ENCODE measurements at places on chromosomes 4 and X.

- no peak for DNase-seq
Measured at GRCh38 chr4:121209171-121209570, 45.0 kb upstream of the TNIP3 start.

- DNase-seq = no peak
Measured at GRCh38 chr4:70589785-70590184, 2.3 kb upstream of the AMBN start.

DNA sequence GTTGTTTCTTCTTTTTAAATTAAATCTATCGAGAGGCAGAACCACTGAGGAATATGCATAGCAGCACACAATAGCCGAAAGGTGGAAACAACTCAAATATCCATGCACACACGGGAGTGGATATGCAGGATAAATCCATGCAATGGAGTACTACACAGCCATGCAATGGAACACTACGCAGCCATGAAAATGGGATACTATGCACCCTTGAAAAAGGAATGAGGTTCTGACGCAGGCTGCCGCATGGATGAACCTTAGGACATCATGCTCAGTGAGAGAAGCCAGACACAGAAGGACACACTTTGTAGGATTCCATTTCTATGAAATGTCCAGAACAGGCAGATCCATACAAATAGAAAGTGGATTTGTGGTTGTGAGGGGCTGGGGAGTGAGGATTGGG, 18.4 kb upstream of the P2RY8 start:
- DNase-seq = no peak

GRCh38 chrX:106748377-106748776, 21.9 kb downstream of the RNF128 start:
- no peak for DNase-seq

GRCh38 chrX:29952016-29952415, 263.3 kb upstream of the MAGEB2 start:
- no peak for DNase-seq
